ENCODE measurements at places on chromosomes 3 and 15. TPM values are rescaled to one million over a fixed set of nuclear protein-coding genes. Genes with fewer than 3 reads are reported as not detected.
A peak's percentile ranks its signal among the peaks of the same experiment; 100 is the strongest.

- peak; percentile 59 for DNase-seq
These were observed 257.6 kb upstream of the STT3B start for GRCh38 chr3:31275038-31275572.

DNA sequence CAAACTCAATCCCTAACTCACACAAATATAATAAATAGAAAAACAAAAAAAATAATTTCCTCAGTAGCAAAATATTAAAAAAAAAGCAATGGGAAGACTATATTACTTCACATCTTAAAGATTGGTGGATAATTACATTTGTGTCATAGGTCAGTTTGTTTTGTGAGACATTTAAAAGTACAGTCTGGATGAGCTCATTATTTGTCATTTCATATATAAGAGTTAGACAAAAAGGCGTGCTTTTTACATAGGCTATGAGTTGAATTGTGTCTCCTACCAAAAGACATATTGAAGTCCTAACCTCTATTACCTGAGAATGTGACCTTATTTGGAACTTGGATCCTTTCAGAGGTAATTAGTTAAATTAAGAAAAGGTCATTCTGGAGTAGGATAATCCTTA is 710.1 kb upstream of the CBLB start:
- peak; percentile 13 for DNase-seq

DNA sequence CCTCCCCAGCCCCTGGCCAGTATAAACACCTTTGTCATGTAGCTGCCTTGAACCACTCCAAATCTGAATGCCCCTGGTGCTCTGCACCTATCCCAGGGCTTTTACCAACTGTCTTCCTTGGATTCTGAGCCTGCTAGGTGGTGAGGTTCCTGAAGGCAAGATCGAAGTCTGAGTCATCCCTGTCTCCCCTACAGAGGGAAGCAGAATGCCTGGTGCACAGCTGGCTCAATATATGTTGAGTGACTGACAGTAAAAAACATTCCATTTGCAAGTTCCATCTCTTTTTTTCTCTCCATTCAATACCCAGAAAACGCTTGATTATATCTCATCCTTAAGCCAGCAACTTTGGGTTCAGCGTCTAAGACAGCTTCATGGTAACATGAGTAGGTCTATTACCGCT is 24.7 kb downstream of the SLC24A1 start:
- DNase-seq: peak; percentile 35

- DNase-seq: no peak
These were observed 224.7 kb upstream of the GBE1 start for GRCh38 chr3:81985996-81986723.

GRCh38 chr3:160928183-160928726 is 172.2 kb downstream of the PPM1L start:
- DNase-seq: no peak

GRCh38 chr3:50536471-50537180 is 30.9 kb downstream of the C3orf18 start:
- no peak for DNase-seq

- DNase-seq: no peak
These were observed 106.3 kb downstream of the LRRK1 start for GRCh38 chr15:101025501-101025885.

DNA sequence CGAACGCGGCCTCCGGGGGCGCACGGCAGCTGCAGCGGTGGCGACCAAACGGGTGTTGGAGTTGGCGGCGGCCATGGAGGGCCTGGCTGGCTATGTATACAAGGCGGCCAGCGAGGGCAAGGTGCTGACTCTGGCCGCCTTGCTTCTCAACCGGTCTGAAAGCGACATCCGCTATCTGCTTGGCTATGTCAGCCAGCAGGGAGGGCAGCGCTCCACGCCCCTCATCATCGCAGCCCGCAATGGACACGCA is 725 bp downstream of the FEM1B start:
- no peak for DNase-seq

C2CD4A gene
- total RNA-seq: not detected

GRCh38 chr15:92608866-92609700 is 46.5 kb downstream of the FAM174B start:
- DNase-seq: no peak

DNA sequence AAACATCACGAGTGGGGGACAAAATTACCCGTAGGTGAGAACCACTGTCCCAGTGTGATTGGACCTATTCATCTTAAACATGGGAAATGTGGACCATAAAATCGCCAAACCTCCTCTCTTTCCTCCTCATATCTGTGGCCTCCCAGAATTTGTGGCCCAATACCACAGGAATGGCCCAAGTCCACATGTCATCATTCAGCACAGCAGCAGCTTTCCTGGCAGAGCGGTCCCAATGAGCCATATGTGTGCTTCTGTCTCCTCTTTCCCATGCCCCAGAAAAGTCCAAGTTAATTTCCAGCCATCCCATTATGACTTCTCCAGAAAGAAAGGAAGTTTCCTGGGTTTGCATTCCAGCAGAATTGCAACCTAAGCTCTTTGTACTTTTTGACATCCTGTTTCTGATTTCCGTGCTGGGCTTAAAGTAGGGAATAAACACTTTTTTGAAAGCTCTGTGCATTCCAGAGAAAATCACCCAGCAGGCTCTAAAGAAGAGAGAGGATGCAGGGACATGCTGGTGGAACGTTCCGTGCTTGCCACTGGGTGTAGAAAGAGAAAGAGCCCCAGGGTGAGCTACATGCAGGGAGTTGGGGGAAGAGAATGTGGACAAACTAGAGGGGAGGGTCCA is 259.4 kb upstream of the PROK2 start:
- DNase-seq: peak; percentile 28

FOXB1 gene
- not detected for total RNA-seq

EIF5A2 gene
- 34.7 TPM for total RNA-seq

CEMIP gene
- 17.0 TPM for total RNA-seq

- DNase-seq: no peak
These were observed 1073.9 kb downstream of the PLOD2 start for GRCh38 chr3:145087038-145087437.

GREM1 gene
- total RNA-seq: 2,213 TPM

- DNase-seq: peak; percentile 78
These were observed 44.4 kb upstream of the FAN1 start for GRCh38 chr15:30859091-30859874.

ANKRD28 gene
- 94.9 TPM for total RNA-seq

GRCh38 chr3:152511904-152512303 is 243.2 kb downstream of the MBNL1 start:
- no peak for DNase-seq

- DNase-seq: no peak
These were observed 35.4 kb upstream of the KCNMB3 start for GRCh38 chr3:179286331-179286730.

- DNase-seq: no peak
These were observed 440.5 kb upstream of the ADAMTS9 start for GRCh38 chr3:65128346-65128745.

- DNase-seq: no peak
These were observed 129.4 kb upstream of the SNTN start for GRCh38 chr3:63523100-63523499.

ARPP21 gene
- total RNA-seq: not detected

SPATA12 gene
- not detected for total RNA-seq

GRCh38 chr3:133264920-133265319 is 134.9 kb upstream of the BFSP2 start:
- DNase-seq: no peak

DNA sequence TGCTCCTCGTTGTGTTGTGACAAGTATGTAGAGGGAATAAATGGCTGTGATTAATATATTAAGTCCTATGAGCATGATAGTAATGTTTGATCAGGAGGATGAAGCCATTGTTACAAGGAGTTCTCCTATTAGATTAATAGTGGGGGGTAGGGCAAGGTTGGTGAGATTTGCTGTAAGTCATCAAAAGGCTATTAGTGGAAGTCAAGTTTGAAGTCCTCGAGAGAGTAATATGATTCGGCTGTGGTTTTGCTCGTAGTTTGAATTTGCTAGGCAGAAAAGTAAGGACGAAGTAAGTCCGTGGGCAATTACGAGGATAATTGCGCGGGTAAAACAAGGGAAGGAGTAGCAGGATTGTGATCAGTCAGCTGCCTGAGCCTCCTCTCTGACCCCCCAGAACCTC is 26.0 kb upstream of the BUB1B start:
- no peak for DNase-seq

DNA sequence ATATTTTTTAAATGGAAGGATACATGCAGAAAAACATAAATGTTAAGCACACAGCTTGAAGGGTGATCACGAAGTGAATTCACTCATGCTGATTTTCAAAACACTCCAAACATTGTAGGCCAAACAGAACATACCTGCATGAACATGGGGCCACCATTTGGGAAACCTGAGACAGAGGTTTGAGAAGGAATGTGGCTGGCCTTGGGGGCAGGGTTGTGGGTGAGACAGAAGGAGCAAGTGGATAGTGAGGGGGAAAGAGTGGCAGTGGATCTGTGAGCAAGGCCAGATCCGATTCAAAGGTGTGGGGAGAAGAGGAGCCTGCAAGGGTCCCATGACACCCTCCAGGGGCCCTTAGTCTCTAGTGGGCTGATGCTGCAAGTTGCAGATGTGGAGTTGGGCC is 94.9 kb downstream of the HMG20A start:
- no peak for DNase-seq

KLHDC8B gene
- total RNA-seq: 22.3 TPM

DNA sequence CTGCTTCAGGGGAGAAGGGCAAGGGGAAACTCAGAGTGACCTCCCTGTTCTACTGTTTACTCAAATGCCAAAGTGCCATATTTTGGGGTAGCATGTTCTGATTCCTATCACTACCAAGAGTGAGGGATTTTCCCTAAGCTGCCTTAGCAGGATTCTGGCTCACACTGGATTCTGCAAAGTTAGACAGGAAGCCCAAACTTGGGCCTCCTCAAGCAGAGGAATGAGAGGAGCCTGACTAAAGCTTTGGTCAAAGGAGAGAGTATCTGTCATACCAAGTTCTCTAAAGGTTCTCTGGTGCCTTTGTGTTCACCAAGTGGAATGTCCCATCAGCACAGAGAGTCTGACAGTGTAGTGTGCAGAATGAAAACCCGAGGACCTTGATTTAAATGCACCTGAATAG is 8.8 kb upstream of the RARB start:
- no peak for DNase-seq

- no peak for DNase-seq
These were observed 52.0 kb downstream of the DZIP1L start for GRCh38 chr3:138063416-138063815.

DNA sequence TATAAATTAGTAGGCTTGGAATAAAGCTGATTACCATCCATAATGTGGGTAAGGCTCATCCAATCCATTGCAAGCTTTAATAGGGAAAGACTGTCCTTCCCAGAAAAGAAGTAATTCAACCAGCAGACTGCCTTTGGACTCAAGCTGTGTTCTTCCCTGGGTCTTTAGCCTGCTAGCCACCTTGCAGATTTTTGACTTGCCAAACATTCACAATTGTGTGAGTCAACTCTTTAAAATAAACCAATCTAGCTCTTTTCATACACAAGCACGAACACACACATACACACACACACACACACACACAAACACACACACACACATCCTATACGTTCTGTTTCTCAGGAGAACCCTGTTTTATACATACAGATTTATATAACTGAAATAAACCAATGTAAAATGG is 248.1 kb downstream of the NAALADL2 start:
- DNase-seq: no peak

- no peak for DNase-seq
These were observed 14.5 kb downstream of the TIPARP start for GRCh38 chr3:156688632-156689452.

ADAMTSL3 gene
- not detected for total RNA-seq

DNA sequence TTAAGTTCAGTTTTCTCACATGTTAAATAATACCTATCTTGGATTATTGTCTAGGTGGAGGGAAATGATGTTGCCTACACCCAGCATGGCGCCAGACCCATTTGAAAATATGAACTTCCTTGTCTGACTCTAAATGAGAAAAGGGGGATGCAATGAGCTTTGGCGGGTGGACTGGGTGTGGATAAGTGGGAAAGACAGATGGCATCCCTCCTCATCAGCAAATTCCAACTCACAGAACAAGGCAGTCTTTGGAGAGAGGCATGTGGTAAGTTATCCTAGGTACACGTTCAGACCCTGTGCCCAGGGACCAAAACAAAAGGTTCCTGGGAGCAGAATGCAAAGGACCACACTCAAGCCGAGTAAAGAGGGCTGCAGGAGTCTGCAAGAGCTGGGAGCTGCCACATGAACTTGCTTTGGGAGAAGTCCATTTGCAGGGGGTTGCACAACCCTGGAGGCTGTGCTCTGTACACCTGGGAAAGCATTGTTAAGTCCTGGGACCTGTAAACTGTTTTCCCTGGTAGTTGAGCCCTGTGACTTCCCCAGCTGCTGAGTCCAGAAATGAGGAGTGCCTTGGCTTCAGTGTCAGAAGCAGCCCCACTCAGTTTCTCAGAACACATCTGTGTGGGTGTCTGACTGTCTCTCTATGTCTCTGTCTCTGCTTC is 102.3 kb upstream of the TPM1 start:
- DNase-seq: no peak
